Activated CD4-positive, CD25-positive, alpha-beta regulatory T cell (primary cell): ENCODE measurements at places on chromosomes 12 and 14.

DNA sequence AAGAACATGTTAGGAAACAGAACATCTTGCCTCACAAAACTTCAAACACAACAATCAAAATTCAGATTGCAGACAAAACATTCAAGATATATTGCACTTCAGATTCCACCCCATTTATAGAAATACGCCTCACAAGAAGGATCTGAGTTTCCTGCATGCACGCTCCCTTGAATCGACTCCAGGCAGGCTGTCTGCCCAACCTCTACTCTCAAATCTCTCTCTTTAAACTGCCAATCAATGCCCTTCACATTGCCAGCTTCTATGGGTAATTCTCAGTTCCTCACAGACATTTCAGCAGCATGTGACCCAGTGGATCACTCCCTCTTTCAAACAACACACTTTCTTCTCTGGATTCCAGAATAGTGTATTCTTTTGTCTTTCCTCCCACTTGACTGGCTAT is 184.1 kb downstream of the PRKD1 start:
- no peak for DNase-seq

- no peak for DNase-seq
Measured at GRCh38 chr12:77299910-77300669, 234.7 kb upstream of the E2F7 start.

DNA sequence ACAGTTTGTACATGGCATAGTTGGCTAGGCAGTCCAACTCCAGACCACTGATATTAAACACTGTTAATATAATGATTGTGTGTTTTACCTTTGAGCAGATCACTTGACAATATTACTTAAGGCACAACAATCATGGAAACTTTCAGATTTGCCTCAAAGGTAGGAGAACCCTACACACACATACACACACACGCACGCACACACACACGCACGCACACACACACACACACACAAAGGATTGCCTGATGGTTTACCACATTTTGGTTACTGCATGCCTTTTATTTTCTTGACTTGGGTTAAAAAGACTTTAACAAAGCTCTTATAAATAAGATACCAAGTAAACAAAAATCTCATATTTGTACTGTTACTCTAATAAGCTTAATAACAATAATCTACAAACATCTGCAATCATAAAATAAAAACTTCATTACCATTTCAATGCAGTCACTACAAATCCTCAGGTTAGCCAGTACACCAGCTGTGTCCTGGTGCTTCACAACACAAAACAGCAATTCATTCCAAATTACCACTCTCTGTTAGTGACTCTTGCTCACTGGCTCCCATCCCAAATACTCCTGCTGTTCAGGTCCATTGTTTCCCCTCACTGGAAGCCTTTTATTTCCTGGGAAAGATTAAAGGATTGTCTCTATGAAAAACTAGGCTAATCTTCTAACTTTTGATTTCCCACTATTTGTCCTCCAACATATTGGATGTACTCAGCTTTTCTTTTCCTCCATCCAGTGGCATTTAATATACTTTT is 175.2 kb upstream of the ATP2B1 start:
- DNase-seq, result no peak

DNA sequence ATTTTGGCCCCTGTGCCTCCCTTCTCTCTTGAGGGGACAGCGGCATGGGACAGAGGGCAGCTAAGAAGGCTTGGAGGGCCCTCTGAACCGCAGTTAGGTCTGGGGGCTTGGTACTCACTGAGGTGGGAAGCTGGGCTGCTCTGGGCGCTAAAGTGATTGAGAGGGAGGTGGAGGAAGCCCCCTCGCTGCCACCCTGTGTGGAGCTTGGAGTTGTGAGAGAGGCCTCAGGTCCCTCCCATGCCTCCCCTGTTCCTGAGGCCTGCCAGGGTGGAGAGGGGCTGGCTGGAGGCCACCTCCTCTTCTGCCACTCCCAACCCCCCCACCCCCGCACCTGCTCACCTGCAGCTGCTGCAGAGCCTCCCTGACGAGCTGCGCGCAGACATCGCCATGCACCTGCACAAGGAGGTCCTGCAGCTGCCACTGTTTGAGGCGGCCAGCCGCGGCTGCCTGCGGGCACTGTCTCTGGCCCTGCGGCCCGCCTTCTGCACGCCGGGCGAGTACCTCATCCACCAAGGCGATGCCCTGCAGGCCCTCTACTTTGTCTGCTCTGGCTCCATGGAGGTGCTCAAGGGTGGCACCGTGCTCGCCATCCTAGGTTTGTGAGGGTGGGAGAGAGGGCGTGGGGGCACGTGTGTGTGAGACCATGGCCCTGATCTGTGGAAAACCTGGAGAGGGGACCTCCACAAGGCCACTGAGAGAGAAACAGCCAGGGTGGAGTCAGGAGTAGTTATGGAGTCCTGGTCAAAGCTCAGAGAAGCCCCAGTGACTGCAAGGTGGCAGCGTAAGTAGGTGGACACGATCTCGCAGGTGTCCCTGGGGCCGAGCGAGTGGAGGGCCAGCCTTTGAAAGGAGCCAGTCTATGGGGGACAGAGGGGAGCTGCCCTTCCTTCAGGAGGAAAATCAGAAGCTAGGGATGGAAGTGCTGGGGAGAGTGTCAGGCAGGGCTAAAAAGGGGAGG is 11.2 kb downstream of the KCNH3 start:
- no peak for DNase-seq

DNA sequence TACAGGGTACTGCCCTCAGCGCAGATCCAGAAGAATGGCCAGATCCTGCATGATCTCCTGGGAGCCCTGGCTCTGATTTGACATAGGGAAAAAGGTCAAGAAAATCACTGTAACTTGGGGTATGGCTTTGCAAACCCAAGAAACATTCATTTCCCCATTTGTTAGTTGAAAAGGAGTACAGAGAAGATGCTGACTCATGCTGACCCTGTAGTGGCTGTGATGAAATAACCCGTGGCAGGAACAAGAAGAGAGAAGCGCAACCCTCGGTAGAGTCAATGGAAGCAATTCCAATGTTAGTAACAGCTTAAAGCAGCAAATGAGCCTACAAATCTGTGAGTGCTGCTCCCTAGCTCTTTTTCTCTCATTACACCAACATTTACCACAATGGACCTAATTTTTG is 281.6 kb upstream of the NPAS3 start:
- no peak for DNase-seq

DNA sequence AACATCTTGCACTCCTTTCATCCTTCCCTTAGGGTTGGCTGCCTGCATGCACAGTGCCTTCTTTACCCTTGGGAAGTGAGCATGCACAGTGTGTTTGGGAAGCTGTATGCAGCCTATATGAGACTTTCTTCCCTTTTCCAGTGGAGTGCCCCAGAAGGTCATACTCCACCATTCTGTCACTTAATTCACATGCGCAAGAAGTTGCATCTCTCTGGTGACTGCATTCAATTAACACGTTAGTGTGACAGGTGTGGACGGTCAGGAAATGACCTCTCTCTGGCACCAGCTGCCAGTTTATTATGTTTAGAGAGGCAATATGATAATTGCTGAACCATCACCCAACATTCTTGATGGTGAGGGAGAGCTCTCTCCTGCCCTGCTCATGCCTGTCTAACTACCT is 770.0 kb downstream of the FLRT2 start:
- DNase-seq, result no peak

DNA sequence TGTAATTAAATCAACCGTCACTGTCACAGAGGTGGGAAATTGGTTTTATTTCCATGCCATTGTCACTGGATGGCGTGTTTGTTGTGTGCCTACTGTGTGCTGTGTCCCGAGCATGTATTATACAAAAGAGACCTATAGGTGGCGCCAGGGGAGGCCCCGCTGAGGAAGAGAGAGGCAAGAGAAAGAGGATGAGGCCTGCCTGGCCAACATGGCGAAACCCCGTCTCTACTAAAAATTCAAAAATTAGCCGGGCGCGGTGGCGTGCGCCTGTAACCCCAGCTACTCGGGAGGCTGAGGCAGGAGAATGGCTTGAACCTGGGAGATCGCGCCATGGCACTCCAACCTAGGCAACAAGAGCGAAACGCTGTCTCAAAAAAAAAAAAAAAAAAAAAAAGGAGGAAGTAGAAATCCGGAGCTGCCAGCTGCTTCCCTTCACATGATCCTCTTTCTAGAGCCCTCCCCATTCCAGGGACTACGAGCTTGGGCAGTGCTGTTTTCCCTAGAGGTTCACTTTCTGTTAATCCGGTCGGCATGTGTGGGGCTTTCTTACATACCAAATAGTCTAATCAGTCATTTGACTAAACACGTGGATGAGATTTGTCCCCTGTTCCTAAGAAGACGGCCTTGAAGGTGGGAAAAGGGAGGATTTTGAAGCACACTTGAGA is 6.4 kb upstream of the CCDC175 start:
- no peak for DNase-seq

DNA sequence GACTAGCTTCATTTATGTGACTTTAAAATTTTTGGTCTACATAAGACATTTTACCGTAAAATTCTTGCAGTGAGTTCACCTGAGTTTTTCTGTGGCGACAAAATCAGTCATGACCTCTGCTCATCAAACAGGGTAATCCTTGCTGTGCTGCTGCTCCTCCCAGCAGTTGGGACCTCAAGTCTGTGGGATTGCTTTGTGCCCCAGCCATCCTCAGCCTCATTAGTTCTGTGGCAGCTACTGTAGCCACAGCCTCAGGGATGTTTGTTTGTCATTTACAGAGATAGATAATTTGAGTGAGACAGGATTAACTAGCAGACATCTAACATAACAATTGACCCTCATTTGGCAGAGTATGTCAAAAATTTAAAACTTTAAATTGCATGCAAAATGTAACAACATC is 357.0 kb downstream of the PCNX1 start:
- no peak for DNase-seq

DNA sequence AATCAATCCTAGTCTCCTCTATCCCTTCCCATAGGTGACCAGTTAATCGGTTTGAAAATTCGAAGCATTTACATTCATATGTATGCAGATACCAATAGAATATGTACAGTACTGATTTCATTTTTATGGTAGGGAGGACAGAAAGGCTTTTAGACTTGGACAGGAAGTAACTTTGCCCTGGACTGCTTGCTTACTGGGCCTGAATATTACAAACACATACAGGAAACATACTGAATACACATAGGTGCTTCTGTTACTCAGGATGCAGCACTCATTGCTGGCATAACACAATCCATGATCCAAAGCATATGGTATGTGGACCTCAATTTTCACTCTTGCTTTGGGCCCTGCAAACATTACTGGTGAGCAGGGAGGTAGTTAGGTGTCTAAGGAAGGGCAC is 71.1 kb downstream of the CATSPERB start:
- DNase-seq, result no peak

GRCh38 chr14:75563931-75564330 is 14.5 kb upstream of the FLVCR2 start:
- DNase-seq, result no peak

GRCh38 chr12:117533687-117534086 is 172.3 kb upstream of the NOS1 start:
- no peak for DNase-seq

DNA sequence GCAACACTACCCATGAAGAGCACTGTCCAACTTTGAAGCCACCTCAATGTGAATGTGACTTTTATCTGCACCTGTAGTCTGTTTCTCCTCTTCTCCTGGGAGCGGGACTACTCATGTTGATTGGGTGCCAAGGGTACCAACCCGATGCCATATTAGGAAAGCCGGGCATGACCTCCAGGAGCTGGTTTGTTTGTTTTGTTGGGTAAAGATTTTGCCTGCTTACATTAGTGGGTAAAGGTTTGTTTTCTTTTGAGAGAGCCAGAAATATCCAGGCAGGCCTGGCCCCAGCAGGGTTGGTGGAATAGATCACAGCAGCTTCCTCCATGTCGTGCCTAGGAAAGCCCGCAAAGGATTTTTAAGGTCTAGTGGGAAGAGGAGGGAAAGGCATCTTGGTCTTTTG is 19.7 kb upstream of the ITPK1 start:
- no peak for DNase-seq

DNA sequence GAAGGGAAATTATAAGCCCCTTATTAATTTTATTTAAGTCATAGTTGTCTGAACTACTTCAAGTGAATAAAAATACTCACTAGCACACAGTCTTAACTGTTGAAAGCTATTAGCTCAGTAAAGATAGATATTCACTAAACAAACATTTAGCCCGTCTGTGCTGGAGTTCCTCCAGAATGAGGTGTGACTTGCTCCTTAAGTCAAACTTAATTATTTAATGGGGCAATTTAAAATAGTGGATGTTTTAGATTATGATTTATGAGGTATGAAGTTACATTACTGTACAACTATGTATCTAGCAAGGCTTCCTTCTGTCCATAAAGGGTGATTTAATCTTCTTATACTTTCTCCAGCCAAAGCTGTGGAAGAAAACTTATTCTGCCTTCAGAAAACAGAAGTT is 414.0 kb upstream of the FLRT2 start:
- DNase-seq, result no peak

GRCh38 chr12:42490261-42490842 is 99.2 kb downstream of the PRICKLE1 start:
- DNase-seq, result no peak

DNA sequence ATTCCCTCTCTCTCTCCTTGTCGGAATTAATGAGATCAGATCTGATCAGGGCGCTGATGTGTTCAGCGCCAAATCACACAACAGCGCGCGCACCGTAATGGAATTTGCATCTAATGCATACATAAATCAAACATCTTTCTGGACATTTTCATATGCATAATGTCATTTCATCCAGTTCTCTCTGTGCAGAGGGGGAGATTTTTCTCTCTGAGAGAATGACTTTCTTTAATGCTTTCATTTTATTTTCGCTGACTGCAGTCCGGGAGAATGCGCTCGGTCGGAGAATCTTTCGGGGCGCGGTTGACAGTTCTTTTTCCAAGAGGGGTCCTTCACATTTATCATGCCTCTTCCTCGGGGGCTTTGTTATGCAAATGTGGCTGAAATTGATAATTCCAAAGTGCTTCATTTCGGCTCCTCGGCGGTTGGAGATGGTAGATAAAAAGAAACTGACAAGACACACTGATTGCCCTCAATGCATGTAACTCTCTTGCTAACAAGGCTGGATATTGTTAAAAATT is 615.9 kb downstream of the VRK1 start:
- DNase-seq, result no peak

- no peak for DNase-seq
Measured at GRCh38 chr12:47507221-47507620, 198.6 kb downstream of the RPAP3 start.

- DNase-seq, result no peak
Measured at GRCh38 chr12:26017484-26018211, 59.2 kb downstream of the RASSF8 start.

DNA sequence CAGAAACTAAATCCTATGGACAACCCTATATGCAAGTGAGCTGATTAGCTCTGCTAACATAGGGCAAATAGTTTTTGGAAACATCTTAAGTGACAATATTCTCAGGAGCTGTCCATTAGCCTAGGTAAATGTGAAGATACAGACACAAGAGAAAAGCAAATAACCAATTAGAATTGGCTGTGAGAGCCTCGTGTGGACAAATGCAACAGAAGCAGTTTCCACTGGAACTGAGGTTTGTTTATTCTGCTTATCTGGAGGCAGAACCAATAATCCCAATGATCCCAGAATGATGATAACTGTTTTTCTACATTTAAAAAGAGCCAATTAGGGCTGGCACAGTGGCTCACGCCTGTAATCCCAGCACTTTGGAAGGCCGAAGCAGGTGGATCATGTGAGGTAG is 43.2 kb upstream of the YAF2 start:
- DNase-seq, result no peak

GRCh38 chr12:92062539-92063493 is 82.8 kb downstream of the BTG1 start:
- DNase-seq, result no peak

GRCh38 chr12:74899031-74899829 is 310.4 kb downstream of the KCNC2 start:
- no peak for DNase-seq
